WTC11 (cell line): ENCODE measurements at places on chromosomes 16 and 17. TPM values are rescaled to one million over a fixed set of nuclear protein-coding genes. Genes with fewer than 3 reads are reported as not detected.
A peak's percentile ranks its signal among the peaks of the same experiment; 100 is the strongest.

- DNase-seq, result no peak
These were observed 13.6 kb downstream of the UBFD1 start for GRCh38 chr16:23570992-23571632.

- no peak for DNase-seq
These were observed 206.3 kb upstream of the FOXF1 start for GRCh38 chr16:86303787-86304678.

GRCh38 chr17:34760931-34761495 lies 181.6 kb downstream of the TMEM132E start:
- DNase-seq, result no peak

GRCh38 chr17:65121916-65122806 lies 15.0 kb upstream of the RGS9 start:
- no peak for DNase-seq

The TBC1D16 gene
- 89.8 to 96.1 TPM (median 90.4 TPM) in 3 replicates for total RNA-seq

GRCh38 chr17:31499771-31500554 lies 108.5 kb downstream of the RAB11FIP4 start:
- DNase-seq, result no peak

DNA sequence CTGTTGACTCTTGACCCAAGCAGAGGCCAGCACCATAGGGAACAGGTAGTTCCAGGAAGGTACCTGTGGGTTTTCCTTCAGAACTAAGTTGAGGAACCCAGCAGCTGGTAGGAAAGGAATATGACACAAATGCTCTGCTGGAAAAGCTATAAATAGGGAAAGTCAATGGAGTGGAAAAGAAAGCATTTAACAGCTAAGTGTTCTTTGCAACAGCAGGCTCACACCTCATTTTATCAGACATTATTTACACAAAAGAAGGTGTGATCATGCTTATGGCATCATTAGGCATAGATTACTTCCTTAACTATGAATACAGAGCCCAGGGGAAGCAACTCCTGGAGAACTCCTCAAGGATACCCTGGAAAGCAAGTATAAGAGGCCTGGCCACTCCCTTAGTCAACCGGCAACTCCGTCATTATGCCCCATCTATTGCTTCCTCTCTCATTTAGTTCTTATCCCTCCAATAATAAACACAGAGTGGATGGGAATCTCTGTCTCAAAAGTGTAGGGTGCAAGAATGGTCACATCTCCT lies 128.1 kb downstream of the HS3ST2 start:
- no peak for DNase-seq

DNA sequence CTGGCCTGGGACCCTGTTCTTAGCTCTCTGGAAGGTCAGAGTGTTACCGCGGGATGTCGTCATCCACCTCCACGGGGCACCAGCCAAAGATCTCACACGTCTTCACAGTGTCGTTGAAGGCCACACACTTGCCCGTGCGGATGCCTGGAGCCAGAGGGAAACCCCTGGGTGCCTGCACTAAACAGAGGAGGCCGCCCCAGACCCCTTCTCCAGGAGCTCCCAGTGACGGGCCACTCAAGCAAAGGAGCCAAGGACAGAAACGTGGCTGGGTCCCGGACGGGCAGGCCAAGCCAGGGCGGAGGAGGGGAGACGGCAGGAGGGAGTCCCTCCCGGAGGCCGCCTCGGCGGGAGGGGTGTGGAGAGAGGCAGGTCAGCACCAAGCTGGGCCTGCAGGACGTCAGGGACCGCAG lies 11.0 kb upstream of the CAMKK1 start:
- no peak for DNase-seq

DNA sequence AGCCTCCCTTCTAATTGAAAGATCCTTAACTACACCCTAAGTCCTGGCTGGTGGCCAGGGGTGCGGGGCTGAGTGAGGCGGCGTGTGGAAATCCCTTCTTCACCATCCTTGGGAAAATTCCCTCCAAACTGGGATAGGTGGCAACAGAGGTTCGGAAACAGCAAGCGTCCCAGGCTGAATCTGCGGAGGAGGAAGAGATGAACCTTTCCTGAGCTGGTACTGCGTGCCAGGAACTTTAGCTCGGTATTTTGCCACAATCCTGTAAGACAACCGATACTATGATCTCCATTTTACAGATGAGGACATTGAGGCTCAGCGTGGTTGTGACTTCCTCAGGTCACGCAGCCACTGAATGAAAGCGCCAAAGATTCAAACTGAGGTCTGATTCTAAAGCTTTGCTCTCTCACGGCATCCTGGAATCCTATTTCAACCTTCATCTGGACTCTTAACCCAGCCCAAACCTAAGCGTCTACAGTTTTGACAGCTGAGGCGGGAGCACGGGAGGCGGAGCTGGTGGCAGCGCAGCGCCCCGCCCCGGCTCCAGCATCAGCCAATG lies 583 bp upstream of the CYLD start:
- no peak for DNase-seq

GRCh38 chr16:929227-930073 lies 41.3 kb downstream of the LMF1 start:
- DNase-seq, result peak; percentile 41

DNA sequence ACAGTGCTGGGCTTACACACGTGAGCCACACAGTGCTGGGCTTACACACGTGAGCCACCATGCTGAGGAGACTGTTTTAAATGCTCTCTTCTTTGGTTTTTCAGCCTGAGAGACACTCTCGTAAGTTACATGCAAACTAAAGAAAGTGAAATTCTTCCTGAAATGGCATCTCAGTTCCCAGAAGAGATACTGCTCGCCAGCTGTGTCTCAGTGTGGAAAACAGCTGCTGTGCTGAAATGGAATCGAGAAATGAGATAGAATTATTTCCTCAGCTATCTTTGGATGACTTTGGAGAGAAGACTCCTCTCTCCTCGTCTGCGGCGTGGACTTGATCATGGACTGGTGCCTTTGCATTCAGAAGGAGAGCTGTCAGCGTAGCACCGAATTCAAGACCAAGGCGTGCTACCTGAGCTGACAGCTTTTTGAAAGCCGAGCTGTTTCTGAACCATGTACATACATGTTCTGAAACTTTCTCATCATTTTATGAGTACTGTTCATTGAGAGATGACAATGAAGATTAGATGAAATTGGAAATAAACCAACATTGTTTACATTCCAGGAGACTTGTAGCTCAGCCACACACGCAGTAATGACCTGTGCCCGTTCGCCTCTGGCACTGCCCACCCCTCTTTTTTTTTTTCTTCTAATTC lies 21.6 kb upstream of the ENDOV start:
- no peak for DNase-seq

The GPS2 gene
- 42.2 to 55.9 TPM (median 44.7 TPM) in 3 replicates for total RNA-seq

- DNase-seq, result no peak
These were observed 13.3 kb upstream of the PITPNM3 start for GRCh38 chr17:6569370-6570285.

- no peak for DNase-seq
These were observed 333.8 kb downstream of the SNX29 start for GRCh38 chr16:12310286-12310685.

The ATP2A1 gene
- 4.7 to 6.4 TPM (median 5.6 TPM) in 3 replicates for total RNA-seq

The CDH3 gene
- 128 to 142 TPM (median 136 TPM) in 3 replicates for total RNA-seq

DNA sequence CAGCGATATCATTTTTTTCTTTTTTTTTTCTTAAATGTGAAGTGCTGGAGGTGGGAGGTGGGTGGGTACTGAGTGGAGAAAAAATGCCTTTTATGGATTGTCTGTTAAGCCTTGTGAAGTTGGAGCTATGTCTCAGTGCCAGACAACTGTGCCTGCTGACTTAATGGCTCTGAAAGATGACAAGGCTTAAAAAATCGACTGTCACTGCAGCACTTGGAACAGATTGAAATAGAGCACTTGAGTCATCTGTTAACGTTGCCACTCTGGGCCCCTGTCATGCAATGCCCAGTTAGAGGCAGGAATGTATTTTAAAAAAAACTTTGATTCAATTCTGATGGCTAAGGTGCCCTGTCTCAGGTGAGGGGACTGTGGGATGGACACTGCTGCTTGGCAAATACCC lies 108.2 kb upstream of the HS3ST2 start:
- DNase-seq, result no peak

DNA sequence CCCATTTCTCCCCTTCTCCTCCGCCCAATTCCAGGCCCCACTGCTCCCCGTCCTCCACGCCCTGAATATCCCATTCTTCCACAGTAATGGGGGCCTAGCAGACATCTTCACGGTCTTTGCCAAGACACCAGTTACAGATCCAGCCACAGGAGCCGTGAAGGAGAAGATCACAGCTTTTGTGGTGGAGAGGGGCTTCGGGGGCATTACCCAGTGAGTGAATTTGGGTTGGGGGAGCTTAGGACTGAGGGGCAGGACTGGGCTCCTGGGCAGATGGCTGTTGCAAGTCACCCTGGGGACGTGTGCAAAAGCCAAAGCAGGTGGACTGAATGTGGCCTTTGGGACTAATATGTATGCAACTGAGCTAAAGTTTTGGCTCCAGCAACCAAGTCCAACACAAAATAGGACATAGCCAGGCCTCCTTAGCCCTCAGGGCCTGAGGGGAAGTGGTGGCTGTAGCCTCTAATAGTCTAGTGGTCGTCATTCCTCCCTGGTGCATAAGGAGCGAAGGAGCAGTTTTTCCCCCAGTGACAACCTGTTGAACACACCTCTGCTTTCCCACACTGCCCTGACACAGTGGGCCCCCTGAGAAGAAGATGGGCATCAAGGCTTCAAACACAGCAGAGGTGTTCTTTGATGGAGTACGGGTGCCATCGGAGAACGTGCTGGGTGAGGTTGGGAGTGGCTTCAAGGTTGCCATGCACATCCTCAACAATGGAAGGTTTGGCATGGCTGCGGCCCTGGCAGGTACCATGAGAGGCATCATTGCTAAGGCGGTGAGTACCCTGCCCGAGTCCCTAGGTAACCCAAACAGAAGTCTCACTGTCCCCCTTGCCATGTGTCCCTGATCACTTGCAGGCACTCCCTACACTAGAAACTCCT lies 2.6 kb downstream of the ACADVL start:
- no peak for DNase-seq

DNA sequence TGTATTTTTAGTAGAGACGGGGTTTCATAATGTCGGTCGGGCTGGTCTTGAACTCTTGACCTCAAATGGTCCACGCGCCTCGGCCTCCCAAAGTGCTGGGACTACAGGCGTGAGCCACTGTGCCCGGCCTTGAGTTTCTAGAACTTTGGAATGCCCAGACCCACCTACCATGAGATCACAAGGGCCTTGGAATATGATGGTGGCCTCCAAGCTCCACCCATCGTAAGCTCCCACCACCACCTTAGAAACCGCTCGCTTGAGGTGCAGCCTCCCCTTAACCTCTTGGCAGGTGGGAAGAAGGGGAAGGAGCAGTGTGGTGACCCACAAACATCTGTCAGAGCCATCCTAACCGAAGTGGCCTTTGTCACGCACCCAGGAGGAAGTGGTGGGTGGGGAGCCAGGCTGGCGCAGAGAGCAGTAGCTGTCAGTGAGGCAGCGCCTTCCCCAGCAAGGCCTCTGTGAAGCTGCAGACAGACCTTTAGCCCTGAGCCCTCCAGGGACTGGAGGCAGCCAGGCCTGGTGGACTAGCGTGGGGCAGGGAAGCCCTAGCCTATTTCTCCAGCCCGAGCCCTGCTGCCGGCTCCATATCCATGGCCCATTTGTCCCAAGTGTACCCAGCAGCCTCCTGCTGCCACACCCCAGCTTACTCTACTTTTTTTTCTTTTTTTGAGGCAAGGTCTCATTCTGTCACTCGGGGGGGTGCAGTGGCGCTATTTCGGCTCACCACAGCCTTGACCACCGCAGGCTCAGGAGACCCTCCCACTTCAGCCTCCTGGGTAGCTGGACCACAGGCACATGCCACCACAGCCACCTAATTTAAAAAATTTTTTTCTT lies 13.1 kb upstream of the SEPHS2 start:
- no peak for DNase-seq

The CASKIN2 gene
- 31.3 to 32.2 TPM (median 31.9 TPM) in 3 replicates for total RNA-seq

GRCh38 chr16:12291989-12292759 lies 315.6 kb downstream of the SNX29 start:
- DNase-seq, result no peak

DNA sequence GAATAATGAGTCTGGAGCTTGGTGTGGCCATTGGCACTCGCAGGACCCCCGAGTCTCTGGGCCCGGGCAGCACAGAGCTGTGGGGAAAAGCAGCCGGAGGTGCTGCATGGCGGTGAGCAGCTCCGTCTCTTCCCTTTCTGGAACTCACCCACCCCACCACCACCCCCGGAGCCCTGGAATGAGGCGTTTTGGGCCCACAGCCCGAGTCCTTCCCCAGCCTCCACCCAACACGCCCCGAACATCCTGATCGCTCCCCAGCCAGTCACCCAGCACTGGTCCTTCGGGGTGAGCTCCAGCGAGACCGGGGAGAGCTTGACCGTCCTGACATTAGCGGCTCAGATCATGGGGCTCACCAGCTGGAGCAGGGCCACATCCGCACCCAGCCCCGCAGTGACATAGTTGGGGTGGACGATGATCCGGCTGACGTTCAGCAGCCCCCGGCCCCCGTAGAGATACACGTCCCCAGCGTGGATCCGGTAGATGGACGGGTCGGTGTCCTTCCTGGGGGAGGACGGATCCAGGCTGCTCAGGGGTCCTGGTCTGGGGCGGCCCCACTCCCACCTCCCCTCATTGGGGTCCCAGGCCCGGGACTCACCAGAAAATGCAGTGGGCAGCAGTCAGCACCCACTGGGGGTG lies 6.5 kb downstream of the TPSD1 start:
- DNase-seq, result no peak

- DNase-seq, result peak; percentile 79
These were observed 15.5 kb downstream of the ERCC4 start for GRCh38 chr16:13935408-13935807.

The VKORC1 gene
- total RNA-seq, result 85.7 to 114 TPM (median 110 TPM) in 3 replicates

The CACNG5 gene
- 1.9 to 3.1 TPM (median 2.8 TPM) in 3 replicates for total RNA-seq

- no peak for DNase-seq
These were observed 39.2 kb downstream of the BRD7 start for GRCh38 chr16:50329446-50330189.

GRCh38 chr16:84074721-84075120 lies 32.1 kb upstream of the SLC38A8 start:
- no peak for DNase-seq

DNA sequence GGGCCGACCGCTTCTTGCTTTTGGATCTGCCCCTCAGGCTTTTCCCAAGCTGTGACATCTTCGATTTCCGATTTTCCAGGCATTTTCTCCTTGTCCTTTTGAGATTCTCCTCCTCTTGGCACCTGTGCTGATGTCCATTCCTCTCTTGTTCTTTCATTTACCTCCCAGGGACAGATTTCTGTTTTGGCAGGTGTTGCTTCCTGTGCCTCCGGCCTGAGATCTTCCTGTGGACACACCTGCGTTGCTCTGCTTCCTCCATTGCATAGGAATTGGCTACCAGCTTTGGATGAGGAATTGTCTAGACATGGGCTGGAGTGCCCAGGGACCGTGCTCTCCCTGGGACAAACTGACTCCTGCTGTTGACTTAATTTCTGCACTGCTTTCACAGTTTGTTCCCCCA lies 15.1 kb downstream of the GPR179 start:
- DNase-seq, result no peak

The TAC4 gene
- total RNA-seq, result not detected in 3 replicates
